ENCODE measurements at places on chromosomes 2 and 18.

GRCh38 chr2:57444752-57445430 lies 601.7 kb upstream of the VRK2 start:
- DNase-seq: no peak

DNA sequence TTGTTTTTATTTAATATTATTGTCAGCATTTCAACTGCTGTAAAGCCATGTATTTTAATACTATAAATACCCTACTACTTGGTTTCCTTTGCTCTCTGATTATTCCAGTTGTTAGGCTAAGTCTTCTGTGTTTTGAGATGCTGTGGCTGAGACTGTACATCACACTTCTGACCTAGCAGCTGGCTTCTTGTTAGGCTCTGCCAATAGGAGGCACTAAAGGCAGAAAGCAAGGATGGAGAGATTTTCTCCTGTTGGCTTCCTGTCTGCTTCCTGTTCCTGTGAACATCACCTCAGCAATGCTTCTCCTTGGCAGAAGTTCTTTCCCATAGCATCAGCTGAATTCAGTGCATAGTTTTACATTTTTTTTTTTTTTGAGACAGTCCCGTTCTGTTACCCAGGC lies 68.3 kb upstream of the YPEL5 start:
- no peak for DNase-seq

DNA sequence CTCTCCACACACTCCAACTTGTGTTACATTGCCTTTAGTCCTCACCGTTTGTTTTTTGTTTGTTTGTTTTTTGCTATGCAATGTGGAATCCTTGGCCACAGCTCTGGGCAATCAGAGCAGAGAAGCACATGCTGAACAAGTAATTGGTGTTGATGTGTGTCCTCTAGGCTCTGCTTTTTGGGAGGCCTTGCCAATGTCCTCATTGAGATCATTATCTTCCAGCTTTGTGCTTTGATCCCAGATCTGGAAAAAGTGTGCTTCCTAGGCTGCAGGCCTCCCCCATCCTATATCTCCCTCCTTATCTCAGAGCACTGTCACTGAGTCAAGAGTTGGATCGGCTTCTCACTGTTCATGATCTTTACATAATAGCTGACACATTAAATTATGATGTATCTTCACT lies 25.9 kb downstream of the OSR1 start:
- DNase-seq: no peak

- DNase-seq: peak; percentile 51
Measured at GRCh38 chr18:74190086-74190485, 41.8 kb downstream of the TIMM21 start.

- no peak for DNase-seq
Measured at GRCh38 chr2:40284797-40285196, 167.1 kb downstream of the SLC8A1 start.

DNA sequence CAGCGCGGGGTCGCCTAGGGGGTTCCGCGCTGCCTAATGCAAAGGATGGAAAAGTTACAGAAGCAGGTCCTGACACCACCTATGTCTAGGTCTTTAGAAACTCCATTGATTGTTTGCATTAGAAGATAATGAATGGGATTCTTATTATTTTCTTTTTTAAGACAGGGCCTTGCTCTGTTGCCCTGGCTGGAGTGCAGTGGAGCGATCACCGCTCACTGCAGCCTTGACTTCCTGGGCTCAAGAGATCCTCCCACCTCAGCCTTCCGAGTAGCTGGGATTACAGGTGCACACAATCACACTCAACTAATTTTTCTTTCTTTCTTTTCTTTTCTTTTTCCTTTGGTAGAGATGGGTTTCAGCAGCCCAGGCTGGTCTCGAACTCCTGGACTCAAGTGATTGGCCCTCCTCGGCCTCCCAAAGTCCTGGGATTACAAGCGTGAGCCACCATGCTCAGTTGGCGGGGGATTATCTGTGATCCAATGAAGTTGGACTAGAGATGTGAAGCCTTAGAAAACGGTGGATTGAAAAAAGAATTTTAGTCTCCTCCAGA lies 761 bp upstream of the IDH1 start:
- no peak for DNase-seq

- no peak for DNase-seq
Measured at GRCh38 chr2:190655570-190655969, 6.7 kb downstream of the NAB1 start.

- DNase-seq: no peak
Measured at GRCh38 chr2:184270660-184271059, 327.7 kb upstream of the ZNF804A start.

GRCh38 chr18:21830532-21830931 lies 89.9 kb downstream of the MIB1 start:
- DNase-seq: no peak

DNA sequence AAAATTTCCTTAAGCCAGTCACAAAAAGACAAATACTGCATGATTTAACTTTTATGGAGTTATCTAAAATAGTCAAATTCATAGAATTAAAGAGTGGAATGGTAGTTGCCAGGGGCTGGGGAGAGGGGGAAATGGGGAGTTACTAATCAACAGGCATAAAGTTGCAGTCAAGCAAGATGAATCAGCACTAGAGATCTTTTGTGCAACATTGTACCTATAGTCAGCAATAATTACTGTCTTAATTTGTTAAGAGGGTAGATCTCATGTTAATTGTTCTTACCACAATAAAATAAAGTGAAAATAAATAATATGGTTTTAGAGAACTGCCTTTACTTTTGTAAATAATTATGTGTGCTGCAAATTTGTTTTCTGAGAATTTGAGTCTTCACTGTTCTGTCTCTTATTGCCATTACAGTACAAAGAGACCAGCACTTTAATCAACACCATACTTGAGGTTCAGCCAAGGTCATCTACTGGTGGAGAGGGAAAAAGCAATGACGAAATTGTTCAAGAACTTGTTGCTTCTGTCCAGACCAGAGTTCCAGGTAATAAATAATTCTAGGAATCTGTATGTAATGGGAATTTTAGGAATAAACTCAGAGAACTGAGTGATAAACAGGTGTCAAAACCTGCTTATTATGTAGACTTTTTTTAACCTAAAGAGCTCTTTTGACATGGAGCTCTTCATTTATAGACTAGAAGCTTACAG lies 75.5 kb downstream of the TRABD2A start:
- no peak for DNase-seq

DNA sequence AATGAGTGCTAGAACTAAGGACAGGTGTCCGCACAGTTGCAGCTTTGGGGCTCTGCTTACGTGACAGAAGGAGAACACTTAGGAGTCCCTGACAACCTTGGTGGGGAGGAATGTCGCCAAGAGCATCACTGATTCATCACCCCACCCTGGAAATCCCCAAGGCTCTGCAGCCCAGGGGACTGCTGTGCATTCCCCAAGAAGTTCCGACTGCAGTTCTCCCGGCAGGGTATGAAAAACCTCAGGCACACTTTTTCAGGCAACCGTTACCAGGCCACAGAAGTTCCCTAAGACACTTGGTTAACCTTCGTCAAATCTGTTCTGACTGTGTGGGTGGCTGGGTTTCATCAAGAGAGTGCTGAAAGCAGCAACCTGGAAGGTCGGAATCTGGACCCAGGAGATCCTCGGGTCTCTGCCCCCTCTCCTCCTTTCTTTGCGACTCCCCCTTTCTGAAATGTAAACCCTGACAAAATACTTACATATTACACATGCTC lies 192.1 kb upstream of the CXCR4 start:
- DNase-seq: no peak

DNA sequence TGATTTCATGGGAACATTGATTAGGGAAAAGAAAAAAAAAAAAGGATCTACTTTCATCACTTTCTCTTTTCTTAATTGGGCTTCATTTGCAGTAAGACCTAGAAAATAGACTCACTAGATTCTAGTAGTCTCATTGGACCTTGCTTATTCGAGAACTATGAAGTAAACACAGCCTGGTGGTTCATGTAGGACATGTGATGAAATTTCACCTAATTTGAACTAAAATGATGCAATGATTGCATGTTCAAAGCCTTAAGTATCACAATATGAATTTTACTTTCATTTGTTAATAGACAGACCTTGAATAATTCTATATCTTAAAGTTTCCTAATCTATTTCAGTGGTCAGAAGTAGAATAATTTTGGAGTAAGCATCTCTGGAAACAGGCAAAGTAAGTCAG lies 688.9 kb upstream of the NRXN1 start:
- DNase-seq: no peak

GRCh38 chr2:108967757-108968156 lies 21.3 kb downstream of the EDAR start:
- DNase-seq: no peak

GRCh38 chr2:25259737-25260124 lies 82.0 kb downstream of the DNMT3A start:
- DNase-seq: no peak

- DNase-seq: no peak
Measured at GRCh38 chr2:219728991-219729487, 101.6 kb downstream of the SLC4A3 start.

GRCh38 chr2:3730646-3731045 lies 27.3 kb downstream of the DCDC2C start:
- no peak for DNase-seq

GRCh38 chr2:234929002-234929401 lies 22.8 kb upstream of the SH3BP4 start:
- DNase-seq: no peak

DNA sequence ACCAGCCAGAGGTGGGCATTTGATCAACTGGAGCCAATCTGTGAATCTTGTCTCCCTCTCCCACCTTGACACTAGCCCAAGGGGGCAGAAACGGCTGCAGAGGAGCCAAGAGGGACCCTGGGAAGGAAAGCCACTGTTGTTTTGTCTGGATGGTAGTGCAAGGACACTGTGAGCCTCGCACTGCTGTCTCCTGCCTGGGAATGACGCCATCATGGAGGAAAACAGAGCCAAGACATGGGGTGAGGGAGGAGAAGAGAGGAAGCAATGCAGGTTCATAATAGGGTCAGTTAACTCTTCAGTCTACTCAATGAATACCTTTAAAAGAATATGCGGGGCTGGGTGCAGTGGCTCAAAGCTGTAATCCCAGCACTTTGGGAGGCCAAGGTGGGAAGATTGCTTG lies 231.1 kb upstream of the AGAP1 start:
- DNase-seq: no peak

DNA sequence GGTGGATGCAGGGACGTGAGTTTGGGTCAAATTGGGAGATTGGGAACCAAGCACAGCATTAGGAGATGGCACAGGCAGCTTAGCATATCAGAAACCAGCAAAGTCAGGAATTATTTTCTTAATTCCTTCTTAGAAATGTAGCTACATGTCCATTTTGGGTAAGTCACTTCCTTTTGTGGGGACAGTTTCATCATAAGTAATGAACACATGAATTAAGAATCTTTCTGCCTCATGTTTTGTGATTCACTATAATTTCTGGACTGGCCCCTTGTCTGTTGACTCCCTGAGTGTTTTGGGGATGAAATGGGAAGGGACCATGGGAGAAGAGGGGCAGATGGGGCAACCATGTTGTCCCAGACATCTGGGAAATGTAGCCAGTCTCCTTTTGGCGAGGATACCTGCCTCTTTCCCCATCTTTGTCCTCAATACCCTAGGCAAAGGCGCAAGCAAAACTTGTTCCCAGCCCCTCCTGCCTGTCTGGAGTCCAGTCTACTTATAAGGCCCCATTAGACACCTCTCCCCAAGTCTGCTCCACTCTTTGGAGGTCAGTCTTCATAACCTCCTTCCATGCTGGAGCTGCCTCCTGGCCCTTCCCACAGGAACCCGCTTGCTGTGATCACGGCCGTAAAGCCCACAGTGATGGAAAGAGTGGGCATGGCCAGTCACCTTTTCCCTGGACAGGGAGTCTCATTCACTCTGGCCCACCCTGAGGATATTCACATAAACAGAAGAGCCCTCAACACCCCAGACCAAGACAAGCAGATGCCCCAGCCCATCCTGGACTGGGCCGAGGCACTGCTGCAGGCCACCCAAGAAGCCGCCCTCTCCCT lies 25.7 kb downstream of the MTHFD2 start:
- DNase-seq: no peak

GRCh38 chr18:23400918-23401317 lies 52.2 kb upstream of the RIOK3 start:
- DNase-seq: no peak

Measured in GM04503 (cell line).